ENCODE measurements at places on chromosomes 2 and 18. TPM values are rescaled to one million over a fixed set of nuclear protein-coding genes. Genes with fewer than 3 reads are reported as not detected.

GRCh38 chr2:233513953-233514655 lies 52.5 kb downstream of the USP40 start:
- DNase-seq, result no peak

DNA sequence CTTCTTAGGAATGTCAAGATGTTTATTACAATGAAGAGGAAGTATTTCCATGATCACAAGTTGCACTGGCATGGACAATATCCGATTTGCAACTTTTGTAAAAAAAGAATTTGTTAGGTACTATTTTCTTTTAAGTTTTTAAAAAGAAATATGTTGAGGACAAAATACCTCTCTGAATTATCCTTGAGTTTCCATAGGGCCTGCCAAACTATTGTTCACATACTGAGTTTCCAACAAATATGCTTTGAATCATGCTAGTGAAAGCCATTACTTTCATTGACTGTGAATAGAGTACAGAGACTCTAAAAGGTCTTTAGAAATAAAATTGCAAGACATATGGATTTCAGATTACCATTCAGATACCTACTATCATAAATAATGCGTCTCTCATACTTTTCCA lies 566.1 kb downstream of the TMEM182 start:
- DNase-seq, result no peak

- no peak for DNase-seq
These were observed 141.0 kb downstream of the CERS6 start for GRCh38 chr2:168596881-168597655.

The CYP1B1 gene
- 7.8 TPM for total RNA-seq

Data from occipital lobe (tissue), 3 donors.